Sciatic nerve (tissue), 2 donors: ENCODE measurements at places on chromosomes 4 and X. TPM values are rescaled to one million over a fixed set of nuclear protein-coding genes. Genes with fewer than 3 reads are reported as not detected.

Gene CITED1
- total RNA-seq: 1.9 TPM

Gene PROM1
- 0.40 TPM for total RNA-seq

Gene AVPR2
- 5.6 TPM for total RNA-seq

Gene GPC4
- 27.5 TPM for total RNA-seq

Gene PCSK1N
- 0.67 TPM for total RNA-seq

Gene TNMD
- 1.2 TPM for total RNA-seq

Gene ZFYVE28
- total RNA-seq: 23.2 TPM

DNA sequence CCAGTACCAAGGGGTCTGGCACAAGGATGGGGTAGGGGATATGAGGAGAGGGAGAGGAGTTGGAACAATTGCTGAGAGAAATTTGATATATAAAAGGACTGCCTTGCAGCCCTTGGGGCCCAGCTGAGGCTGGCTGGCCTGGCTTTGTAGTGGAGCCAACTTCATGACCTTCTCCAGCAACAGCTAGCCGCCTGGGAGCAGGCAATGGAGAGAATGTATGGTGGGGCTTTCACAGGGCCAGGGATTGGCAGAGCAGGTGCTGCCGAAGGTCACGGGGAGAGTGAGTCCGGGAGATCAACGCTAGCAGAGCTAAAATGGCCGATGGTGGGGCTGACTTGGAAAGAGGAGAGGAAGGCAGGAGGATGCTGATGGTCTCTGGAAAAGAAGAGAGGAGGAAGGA lies 120.4 kb upstream of the SMIM10 start:
- DNase-seq: no peak

DNA sequence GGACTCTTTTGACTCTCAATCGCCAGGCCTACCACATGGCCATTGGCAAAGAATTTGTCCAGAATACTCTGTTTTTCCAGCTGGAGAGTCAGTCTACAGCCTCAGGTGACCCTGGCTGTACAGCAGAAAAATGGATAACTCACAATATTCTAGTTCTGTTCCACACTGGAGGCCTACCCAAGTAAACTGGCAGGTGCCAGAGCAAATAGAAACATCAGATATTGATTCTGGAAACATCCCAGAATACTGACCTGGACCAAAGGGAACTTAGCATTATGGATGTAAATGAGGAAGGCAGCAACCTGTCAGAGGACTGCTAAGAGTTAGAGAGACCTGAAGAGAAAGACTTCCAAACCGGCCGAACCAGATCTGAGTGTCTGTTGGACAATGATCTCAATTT lies 147.9 kb upstream of the SMAD1 start:
- DNase-seq: no peak

DNA sequence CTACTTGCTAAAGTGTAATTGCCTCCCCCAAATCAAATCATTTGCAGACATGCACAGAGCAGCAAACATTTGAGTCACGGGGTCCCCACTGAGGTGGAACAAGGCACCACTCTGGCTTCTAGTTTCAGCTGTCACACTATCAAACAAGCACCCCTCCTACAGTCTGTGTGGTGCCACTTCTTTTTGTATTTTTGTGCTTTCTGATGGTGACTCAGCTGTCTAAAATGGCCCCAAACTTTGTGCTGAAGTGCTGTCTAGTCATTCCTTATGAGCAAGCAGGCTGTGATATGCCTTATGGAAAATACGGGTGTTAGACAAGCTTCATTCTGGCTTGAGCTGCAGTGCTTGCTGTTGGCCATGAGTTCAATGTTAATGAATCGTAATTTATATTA lies 15.4 kb downstream of the IGFBP7 start:
- no peak for DNase-seq

DNA sequence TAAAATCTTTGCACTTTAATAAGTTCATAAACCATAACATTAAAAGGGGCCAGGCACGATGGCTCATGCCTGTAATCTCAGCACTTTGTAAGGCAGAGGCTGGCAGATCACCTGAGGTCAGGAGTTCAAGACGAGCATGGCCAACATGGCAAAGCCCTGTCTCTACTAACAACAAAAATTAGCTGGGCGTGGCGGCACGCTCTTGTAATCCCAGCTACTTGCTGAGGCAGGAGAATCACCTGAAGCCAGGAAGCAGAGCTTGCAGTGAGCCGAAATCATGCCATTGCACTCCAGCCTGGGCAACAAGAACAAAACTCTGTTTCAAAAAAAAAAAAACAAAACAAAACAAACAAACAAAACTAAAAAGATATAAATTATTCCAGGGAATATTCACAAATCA lies 595.2 kb upstream of the LCORL start:
- DNase-seq: no peak

GRCh38 chrX:2577844-2578466 lies 77.2 kb upstream of the DHRSX start:
- no peak for DNase-seq

- no peak for DNase-seq
Observed at GRCh38 chr4:168773388-168774195, 236.5 kb downstream of the CBR4 start.

- no peak for DNase-seq
Observed at GRCh38 chr4:11545651-11546050, 117.0 kb upstream of the HS3ST1 start.

- DNase-seq: no peak
Observed at GRCh38 chr4:150739591-150739990, 157.6 kb downstream of the MAB21L2 start.

DNA sequence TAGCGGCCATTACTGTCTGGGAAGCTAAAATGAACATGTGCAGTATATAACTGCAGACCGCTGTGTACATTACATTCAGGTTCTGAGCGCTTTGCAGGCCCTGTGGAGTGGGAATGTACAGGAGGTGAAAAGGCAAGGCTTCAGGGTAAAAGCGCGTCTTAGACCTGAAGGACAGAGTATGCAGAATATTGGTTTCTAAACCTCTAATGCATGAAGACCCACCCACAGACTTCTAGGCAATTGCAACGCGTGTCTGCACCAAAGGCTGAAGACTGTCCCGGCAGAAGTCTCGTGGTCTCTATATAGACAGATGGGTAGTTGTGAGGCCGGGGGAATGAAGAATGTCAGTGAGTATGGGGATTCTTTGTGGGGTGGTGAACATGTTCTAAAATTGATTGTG lies 5.4 kb downstream of the MAP7D2 start:
- no peak for DNase-seq

GRCh38 chrX:134396174-134396573 lies 63.8 kb upstream of the HPRT1 start:
- no peak for DNase-seq

- no peak for DNase-seq
Observed at GRCh38 chr4:25800245-25800644, 62.5 kb downstream of the SEL1L3 start.

- DNase-seq: no peak
Observed at GRCh38 chrX:31336419-31336818, 264.6 kb upstream of the FTHL17 start.

GRCh38 chr4:3467601-3468031 lies 4.5 kb downstream of the DOK7 start:
- no peak for DNase-seq

DNA sequence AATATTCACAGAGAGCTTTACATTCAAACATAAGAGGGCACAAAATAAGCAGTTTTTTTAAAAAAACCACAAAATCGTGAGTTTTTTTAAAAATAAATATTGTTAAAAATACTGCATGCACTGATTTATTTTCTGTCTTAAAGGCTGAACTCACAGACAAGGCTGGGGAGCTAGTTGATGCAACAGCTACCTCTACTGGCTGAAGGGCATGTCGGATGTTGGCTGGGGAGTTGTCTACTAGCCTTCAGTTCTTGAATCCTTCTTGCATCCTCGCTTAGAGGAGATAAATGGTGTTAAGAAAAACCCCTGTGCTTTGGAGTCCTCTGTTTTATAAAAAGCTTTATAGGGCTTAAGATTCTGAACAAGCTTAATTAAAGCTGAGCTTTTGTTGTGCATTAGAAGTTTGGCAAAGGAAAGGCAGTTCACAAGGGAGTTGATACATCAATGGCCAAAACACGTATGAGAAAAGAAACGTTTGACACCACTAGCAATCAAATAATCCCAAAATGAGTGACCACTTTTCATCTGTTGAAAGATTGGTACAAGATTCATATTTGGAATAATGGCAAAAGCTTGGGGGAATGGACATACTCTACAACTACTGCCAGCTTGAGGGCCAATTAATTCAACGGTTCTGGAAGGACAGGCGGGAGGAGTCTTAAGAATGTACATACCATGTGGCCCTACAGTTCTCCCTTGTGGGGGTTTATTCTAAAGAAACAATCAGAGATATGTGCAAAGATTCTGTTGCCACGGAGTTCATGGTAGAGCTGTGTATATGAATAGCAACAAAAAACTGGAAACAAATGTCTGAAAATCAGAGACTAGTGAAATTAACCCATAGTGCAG lies 94.7 kb downstream of the SEL1L3 start:
- peak; percentile 68 for DNase-seq

DNA sequence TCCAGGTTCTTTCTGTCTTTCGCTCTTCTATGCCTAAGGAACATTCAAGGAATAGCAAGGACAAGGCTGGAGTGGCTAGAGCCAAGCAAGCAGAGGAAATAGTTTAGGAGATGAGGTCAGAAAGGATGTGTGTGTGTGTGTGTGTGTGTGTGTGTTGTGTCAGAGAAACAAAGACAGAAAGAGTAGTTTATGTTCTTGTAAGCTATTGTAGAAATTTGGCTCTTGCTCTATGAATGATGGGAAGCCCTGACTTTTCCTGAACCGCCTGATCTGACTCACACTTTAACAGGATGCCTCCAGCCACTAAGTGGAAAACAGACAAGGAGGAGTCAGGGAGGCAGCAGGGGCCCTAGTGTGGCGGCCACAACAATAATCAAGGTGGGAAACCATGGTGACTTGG lies 39.7 kb downstream of the LGI2 start:
- DNase-seq: no peak

DNA sequence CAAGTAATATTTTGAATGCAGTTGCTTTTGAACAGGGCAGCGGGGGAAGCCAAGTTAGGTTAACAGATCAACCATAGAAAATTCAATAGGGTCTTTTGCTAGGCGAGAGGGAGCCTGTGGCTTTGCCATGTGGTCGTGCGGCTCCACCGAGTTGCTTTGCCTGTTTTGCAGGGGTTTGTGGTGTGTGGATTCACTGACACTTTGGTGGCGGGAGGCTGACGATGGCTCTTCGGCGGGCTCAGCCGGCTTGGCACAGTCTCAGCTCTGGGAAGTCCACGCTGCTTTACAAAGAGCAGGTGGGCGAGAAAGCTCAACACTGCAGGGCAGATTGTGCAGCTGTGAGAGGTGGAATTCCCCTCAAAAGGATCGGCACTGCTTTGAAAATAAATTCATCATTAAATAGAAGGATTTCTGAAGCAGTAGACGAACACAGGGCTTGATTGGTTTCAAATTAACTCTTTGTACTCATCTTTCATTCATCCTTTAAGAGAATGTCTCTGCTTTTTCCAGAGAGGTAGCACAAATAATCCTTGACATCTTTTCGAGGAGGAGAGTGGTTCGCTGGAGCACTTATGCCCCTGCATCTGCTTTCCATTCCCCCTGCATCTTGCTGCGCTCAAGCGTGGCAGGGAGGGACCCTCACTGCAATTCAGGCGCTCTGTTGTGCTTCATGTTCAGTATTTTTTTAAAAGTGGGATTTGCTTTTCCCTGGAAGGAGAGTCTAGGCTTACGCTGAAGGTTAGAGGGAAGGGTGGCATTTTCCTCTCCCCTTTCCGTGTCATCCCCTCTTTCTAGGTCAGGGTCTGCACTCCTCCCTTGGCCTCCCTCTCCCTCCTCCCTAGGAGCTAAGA lies 201.8 kb upstream of the LEF1 start:
- no peak for DNase-seq

GRCh38 chr4:105060628-105061027 lies 86.0 kb upstream of the TET2 start:
- DNase-seq: no peak

GRCh38 chrX:136975684-136976470 lies 57.9 kb downstream of the GPR101 start:
- DNase-seq: no peak
